ENCODE measurements at places on chromosomes 13 and 19. TPM values are rescaled to one million over a fixed set of nuclear protein-coding genes. Genes with fewer than 3 reads are reported as not detected.
A peak's percentile ranks its signal among the peaks of the same experiment; 100 is the strongest.

- no peaks in the 10 kb centered on the region for H3K36me3 ChIP-seq
- DNase-seq, result no peak
- H3K27me3 ChIP-seq, result no peaks in the 10 kb centered on the region
- no peak overlapping the region for H3K27ac ChIP-seq
- H3K4me1 ChIP-seq, result no peaks in the 10 kb centered on the region
Measured at GRCh38 chr13:29936051-29936813, 85.8 kb upstream of the UBL3 start.

DNA sequence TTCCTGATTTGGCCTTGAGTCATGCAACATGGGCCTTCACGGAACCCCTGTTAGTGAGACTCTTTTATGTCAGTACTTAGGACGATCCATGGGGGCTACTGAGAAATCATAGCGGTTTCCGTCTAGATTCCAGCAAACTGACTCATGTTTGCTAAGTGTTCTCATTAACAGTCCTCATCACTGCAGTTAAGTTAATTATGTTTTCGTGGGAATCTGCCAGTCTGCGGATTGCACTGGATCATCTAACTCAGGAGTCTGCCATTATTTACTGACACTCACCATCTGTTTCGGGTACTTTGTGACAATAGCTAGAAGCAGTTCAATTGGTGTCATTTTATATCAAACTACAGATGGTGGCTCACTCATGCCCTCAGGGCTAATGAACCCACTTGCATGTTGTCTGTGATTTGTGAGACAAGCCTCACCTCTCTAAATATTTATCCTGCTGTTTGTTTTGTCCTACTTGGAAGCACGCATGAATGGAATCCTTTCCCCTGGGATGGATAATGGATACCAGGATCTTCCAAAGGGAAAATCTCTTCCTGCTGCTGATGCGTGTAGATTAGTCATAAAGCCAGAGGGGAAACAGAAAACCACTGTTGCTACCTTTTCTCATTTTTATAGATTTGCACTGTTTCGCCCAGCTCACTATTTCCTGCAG lies 61.8 kb downstream of the RAB20 start:
- peaks cover 9% of the 10 kb centered on the region for H3K36me3 ChIP-seq
- H3K27ac ChIP-seq, result peak overlapping the region; percentile 4

Gene TRPC4
- 0.65 TPM for total RNA-seq

Gene KLHL1
- total RNA-seq, result not detected

DNA sequence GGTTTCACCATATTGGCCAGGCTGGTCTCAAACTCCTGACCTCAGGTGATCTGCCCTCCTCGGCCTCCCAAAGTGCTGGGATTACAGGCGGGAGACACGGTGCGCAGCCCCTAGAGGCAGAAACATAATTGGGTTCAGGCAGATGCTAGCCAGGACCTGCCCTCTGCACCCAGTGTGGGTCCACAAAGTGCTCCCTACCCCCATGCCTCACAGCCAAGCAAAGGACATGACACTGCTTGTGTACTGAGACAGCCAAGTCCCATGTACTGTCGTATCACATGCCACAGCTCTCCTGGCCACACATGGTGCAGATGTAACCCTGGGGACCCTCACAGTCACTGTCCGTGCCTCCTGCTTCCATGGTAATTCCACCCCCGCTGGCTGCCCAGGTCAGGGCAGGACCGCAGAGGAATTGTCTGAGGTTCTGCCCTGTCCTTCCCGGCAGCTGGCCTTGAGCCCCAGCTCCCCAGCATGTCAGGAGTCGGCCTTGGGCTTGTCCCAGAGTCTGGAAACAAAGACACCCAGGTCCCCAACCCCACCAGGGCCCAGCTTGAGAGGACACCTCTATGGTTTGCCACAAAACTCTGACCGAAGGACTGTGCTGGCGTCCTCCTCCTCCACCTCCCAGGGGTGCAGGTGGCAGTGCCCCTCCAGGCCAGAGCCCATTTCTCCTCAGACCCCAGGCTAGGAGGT lies 7.6 kb downstream of the PRR36 start:
- H3K4me3 ChIP-seq, result no peak overlapping the region
- no peaks in the 10 kb centered on the region for H3K36me3 ChIP-seq
- peak; percentile 33 for DNase-seq
- no peak overlapping the region for H3K27ac ChIP-seq

GRCh38 chr13:90717451-90717936 lies 630.0 kb upstream of the MIR17HG start:
- peak; percentile 34 for DNase-seq
- no peaks in the 10 kb centered on the region for H3K36me3 ChIP-seq
- H3K4me3 ChIP-seq, result no peak overlapping the region
- peak overlapping the region; percentile 65 for H3K27ac ChIP-seq
- H3K4me1 ChIP-seq, result peaks cover 11% of the 10 kb centered on the region

DNA sequence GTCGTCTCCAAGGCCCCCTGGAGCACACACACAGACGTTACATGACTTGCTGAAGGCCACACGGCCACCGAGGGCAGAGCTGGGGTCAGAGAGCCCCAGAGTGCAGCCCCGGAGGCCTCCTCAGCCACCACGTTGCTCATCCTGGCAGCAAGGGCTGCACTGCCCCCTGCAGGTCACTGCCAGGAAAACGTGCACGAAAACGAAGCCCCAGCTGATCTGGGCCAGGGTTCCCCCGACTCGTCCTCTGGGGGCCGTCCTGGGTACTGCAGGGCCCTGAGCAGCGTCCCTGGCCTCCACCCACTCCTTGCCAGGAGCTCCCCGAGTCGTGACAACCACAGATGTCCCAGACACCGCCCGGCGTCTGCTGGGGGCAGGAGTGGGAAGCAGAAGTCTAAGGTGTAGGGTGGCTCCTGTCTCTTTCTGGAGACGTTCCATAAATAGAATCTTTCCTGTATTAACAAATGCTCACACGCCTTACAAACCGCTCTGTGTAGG lies 3.4 kb downstream of the TPGS1 start:
- peak; percentile 81 for DNase-seq
- H3K36me3 ChIP-seq, result no peaks in the 10 kb centered on the region
- no peaks in the 10 kb centered on the region for H3K27me3 ChIP-seq
- peaks cover 9% of the 10 kb centered on the region for H3K4me1 ChIP-seq

- no peaks in the 10 kb centered on the region for H3K36me3 ChIP-seq
- H3K27ac ChIP-seq, result no peak overlapping the region
- no peaks in the 10 kb centered on the region for H3K4me1 ChIP-seq
- H3K4me3 ChIP-seq, result no peak overlapping the region
Measured at GRCh38 chr19:34243876-34244578, 10.3 kb upstream of the GARRE1 start.

Gene CELF5
- total RNA-seq, result not detected

Gene ZNF135
- total RNA-seq, result 5.0 TPM

Gene OLFM4
- total RNA-seq, result 0.14 TPM

DNA sequence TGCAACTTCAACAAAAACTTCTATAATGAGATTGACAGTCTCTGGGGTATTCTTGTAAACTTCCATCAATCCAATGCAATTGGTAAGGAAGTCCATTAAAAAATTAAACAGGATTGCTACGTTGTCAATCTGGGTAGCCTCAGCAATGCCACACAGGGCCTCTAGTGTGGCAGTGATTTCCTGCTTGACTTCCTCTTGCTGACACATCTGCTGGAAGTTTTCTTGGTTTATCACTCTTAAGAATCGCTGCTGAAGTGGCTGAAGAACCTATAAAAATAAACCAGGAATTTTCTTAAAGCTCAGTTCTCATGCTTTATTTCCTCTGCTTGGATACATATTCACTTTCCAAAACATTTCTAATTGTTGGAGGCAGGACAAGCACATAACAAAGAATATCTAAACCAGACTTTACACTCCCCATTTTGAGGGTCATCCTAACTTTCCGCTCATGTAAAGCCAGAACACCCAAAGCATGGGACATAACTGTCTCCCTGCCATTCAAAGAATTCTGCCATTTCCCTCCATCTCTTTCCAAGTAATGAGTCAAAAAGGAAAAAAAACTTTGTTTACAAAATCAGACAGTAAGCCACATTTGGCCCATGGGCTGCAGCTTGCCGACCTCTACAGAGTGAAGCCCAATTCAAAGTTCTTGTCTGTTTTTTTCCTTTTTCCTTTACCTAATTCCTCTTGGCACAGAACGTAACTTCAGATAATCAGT lies 23.2 kb upstream of the EEF1AKMT1 start:
- H3K27me3 ChIP-seq, result no peaks in the 10 kb centered on the region
- H3K27ac ChIP-seq, result no peak overlapping the region
- H3K4me3 ChIP-seq, result no peak overlapping the region
- no peaks in the 10 kb centered on the region for H3K4me1 ChIP-seq
- no peak for DNase-seq
- no peaks in the 10 kb centered on the region for H3K36me3 ChIP-seq

- H3K4me1 ChIP-seq, result peaks cover 8% of the 10 kb centered on the region
- no peak overlapping the region for H3K27ac ChIP-seq
- H3K36me3 ChIP-seq, result peaks cover 33% of the 10 kb centered on the region
- no peaks in the 10 kb centered on the region for H3K27me3 ChIP-seq
- no peak for DNase-seq
Measured at GRCh38 chr19:876780-877314, 16.1 kb downstream of the MED16 start.

Gene ATP4B
- total RNA-seq, result not detected

GRCh38 chr19:6705931-6706632 lies 14.4 kb downstream of the C3 start:
- H3K27me3 ChIP-seq, result no peaks in the 10 kb centered on the region
- no peaks in the 10 kb centered on the region for H3K36me3 ChIP-seq
- H3K4me1 ChIP-seq, result no peaks in the 10 kb centered on the region
- no peak overlapping the region for H3K4me3 ChIP-seq
- no peak for DNase-seq

Gene CYP2B6
- total RNA-seq, result 0.15 TPM

Gene GPC5
- total RNA-seq, result not detected

- H3K27ac ChIP-seq, result no peak overlapping the region
- H3K27me3 ChIP-seq, result no peaks in the 10 kb centered on the region
- no peak overlapping the region for H3K4me3 ChIP-seq
- no peak for DNase-seq
- H3K4me1 ChIP-seq, result peaks cover 4% of the 10 kb centered on the region
Measured at GRCh38 chr13:78638216-78638615, 20.7 kb downstream of the OBI1 start.

- no peak for DNase-seq
- H3K4me3 ChIP-seq, result no peak overlapping the region
- H3K27ac ChIP-seq, result no peak overlapping the region
- no peaks in the 10 kb centered on the region for H3K27me3 ChIP-seq
- no peaks in the 10 kb centered on the region for H3K36me3 ChIP-seq
Measured at GRCh38 chr13:109273326-109273751, 513.0 kb downstream of the IRS2 start.

DNA sequence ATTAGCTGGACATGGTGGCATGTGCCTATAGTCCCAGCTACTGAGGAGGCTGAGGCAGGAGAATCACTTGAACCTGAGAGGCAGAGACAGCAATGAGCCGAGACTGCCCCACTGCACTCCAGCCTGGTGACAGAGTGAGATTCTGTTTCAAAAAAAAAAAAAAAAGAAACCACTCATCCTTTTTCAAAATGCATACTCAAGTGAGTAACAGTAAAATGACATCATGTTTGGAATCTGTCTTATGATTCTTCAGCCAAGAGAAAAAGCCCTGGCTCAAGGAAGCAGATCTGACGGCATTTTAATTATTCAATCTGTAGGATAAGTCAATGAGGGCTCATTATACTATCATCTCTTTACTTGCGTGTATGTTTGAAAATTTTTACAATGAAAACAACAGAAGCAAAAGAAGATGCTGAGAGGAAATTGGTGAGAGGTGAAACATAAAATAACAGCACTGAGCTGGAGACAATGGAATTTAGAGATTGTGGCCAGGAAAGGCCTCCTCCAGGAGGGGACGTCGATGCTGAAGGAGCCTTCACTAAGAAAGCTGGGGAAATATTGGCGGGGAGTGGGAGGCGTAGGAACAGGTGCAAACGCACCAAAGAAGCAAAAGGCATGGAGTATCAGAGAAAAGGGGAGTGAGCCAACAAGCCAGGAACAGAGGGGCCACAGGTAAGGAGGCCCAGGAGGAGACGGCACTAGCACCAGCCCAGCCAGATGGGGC lies 12.9 kb upstream of the CCNE1 start:
- peak overlapping the region; percentile 76 for H3K27ac ChIP-seq
- H3K4me1 ChIP-seq, result peaks cover 4% of the 10 kb centered on the region
- H3K27me3 ChIP-seq, result no peaks in the 10 kb centered on the region
- no peak for DNase-seq

GRCh38 chr19:49749055-49749716 lies 13.9 kb downstream of the TSKS start:
- H3K4me3 ChIP-seq, result no peak overlapping the region
- DNase-seq, result no peak
- no peaks in the 10 kb centered on the region for H3K36me3 ChIP-seq

Gene ZNF433
- 6.9 TPM for total RNA-seq

- no peak overlapping the region for H3K27ac ChIP-seq
- no peak for DNase-seq
- H3K27me3 ChIP-seq, result no peaks in the 10 kb centered on the region
- H3K4me1 ChIP-seq, result no peaks in the 10 kb centered on the region
- H3K36me3 ChIP-seq, result no peaks in the 10 kb centered on the region
Measured at GRCh38 chr13:112254061-112254818, 121.9 kb upstream of the SPACA7 start.

- H3K4me3 ChIP-seq, result no peak overlapping the region
- H3K4me1 ChIP-seq, result no peaks in the 10 kb centered on the region
- no peaks in the 10 kb centered on the region for H3K27me3 ChIP-seq
- H3K36me3 ChIP-seq, result no peaks in the 10 kb centered on the region
- no peak for DNase-seq
Measured at GRCh38 chr13:52371736-52372247, 34.2 kb downstream of the THSD1 start.

Gene SOHLH2
- total RNA-seq, result 1.6 TPM

DNA sequence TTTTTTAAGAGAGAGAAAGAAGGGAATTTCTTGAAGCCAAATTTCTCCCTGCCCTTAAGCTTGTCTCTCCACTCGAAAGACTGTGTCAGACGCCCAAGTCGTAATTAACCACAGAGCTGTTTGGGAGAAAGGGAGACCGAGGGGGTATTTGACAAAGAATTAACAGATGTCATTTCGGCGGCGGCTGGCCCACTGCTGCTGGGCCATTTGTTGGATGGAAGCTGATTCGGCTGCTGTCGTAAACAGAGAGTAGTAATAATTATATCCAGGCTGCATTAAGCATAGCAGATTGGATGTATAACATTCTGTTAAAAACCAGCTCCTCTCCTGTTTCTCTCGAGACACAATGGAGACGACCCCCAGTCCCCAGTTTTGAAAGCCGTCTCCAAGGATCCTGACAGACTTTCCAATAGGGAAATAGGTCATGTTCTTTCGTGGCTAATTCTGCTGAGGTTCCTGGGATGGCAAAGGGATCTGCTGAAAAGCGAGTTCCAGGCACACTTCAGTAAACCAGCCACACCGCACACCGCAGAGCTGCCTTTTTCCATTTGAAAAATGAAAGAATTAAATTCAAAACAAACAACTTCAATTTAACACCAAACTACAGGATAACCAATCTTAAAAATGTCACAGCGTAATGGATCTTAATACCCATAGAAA lies 71.5 kb downstream of the KCTD15 start:
- no peak for DNase-seq
- H3K4me1 ChIP-seq, result no peaks in the 10 kb centered on the region

Gene BRME1
- total RNA-seq, result 0.21 TPM

Data from adrenal gland (tissue), 19 donors.